ENCODE measurements at places on chromosomes 6 and 20.

DNA sequence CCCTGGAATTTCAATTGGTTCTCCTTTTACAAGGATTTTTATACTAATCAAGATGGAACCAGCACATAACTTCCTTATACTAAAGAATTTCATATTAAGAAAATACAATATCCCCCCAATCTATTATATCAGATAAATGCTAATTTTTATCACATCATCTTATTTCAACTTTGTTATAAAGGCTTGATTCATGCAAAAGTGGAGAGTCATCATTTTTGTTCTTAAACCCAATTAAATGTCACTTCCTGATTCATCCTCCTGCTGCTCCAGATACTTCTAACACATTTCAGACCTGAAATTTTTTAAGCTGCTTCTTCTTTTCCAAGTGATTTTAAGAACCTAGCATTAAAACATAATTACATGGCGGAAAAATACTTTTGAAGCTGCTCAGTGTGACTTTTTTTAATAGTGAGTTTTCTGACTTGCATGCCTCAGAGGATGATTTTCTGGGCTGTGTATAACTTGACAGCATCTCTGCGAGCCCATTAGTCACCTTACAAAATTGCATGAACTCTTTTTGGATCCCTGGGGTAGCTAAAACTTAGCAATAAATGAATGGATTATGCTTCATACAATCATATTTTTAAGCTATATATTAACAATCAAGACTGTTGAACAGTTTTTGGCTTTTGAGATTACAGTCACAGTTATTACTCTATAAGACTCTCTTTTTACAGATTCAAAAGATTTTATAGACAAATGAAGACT is 134.1 kb downstream of the ELOVL4 start:
- no peaks in the 10 kb centered on the region for H3K27me3 ChIP-seq
- H3K36me3 ChIP-seq = no peaks in the 10 kb centered on the region
- H3K4me3 ChIP-seq = no peak overlapping the region
- H3K4me1 ChIP-seq = no peaks in the 10 kb centered on the region
- DNase-seq = no peak
- H3K27ac ChIP-seq = no peak overlapping the region

GRCh38 chr6:147283460-147283859 is 79.2 kb downstream of the STXBP5 start:
- H3K36me3 ChIP-seq = no peaks in the 10 kb centered on the region
- peaks cover 3% of the 10 kb centered on the region for H3K4me1 ChIP-seq
- DNase-seq = no peak
- H3K27me3 ChIP-seq = no peaks in the 10 kb centered on the region
- no peak overlapping the region for H3K27ac ChIP-seq
- no peak overlapping the region for H3K4me3 ChIP-seq

- no peak overlapping the region for H3K27ac ChIP-seq
- no peak overlapping the region for H3K4me3 ChIP-seq
- no peaks in the 10 kb centered on the region for H3K27me3 ChIP-seq
- H3K4me1 ChIP-seq = peaks cover 14% of the 10 kb centered on the region
- DNase-seq = no peak
- H3K36me3 ChIP-seq = no peaks in the 10 kb centered on the region
These were observed 39.5 kb downstream of the UBE2V1 start for GRCh38 chr20:50073500-50073899.

DNA sequence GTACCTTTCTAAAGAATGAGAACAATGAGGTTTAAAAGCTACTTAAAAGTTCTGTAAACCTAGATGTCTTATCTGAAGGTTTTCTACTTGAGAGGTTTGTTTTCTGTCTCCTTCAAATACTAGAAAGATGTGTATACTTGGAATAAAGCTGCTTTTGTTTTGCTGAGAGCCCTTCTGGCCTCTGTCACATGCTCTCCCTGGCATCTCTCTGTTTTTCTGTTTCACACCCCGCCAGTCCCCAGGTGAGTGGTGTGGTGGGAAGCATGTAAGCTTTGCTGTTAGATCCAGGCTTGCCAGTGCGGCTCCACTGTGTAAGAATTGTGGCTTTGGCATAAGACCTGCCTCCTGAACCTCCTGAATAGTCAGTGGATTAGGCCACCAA is 56.8 kb downstream of the SNX9 start:
- H3K4me1 ChIP-seq = peaks cover 5% of the 10 kb centered on the region
- no peak overlapping the region for H3K27ac ChIP-seq
- DNase-seq = no peak
- no peaks in the 10 kb centered on the region for H3K36me3 ChIP-seq
